ENCODE measurements at places on chromosomes 5 and 9.

DNA sequence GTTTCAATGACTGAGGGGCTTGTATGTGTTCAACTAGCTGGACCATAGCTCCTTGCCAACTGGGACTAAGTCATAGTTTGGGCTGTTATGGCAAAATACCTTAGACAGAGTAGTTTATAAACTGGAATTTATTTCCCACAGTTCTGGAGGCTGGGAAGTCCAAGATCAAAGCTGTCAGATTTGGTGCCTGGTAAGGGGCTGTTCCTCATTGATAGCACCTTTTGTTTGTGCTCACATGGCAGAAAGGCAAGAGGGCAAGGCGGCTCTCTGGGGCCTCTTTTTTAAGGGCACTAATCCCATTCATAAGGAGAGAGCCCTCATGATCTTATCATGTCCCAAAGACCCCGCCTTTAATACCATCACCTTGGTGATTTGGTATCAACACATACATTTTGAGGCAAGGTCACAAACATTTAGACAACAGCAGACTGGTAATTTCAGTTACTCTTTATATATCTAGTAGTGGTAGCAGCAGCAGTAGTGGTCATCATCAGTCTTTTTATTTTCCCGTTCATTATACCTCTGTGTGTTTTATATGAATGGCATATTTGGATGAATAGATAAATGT lies 477.0 kb downstream of the CCDC171 start:
- DNase-seq, result no peak

DNA sequence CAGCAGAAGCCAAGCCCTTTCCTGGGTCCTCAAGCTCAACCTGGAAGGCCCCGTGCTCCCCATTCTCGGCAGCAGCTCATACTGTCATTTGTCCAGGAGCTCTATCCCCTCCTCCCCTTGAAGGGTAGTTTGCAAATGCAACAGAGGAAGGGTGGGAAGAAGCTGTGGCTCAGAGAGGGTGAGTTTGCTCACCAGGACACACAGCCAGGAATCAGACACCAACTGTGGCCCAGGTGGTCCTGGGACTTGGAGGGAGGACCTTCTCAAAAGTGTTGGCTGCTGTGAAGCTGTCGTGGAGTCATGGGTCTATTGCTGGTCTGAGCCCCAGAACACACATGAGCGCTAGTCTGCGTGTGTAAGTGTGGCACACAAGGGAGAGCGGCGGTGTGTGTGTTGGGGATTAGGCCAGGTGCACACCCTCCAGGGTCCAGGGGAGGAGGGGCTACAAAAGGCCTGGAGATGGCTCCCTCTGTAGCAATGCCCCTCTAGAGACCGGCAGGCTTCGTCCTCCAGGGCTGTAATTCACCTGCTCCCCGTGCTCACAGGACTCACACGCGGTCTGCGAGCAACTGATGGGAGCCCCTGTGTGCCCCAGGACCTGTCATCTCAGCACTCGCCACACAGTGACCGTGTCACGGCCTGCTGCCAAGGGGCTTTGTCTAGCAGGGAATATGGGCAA lies 8.2 kb upstream of the RPS14 start:
- no peak for DNase-seq

DNA sequence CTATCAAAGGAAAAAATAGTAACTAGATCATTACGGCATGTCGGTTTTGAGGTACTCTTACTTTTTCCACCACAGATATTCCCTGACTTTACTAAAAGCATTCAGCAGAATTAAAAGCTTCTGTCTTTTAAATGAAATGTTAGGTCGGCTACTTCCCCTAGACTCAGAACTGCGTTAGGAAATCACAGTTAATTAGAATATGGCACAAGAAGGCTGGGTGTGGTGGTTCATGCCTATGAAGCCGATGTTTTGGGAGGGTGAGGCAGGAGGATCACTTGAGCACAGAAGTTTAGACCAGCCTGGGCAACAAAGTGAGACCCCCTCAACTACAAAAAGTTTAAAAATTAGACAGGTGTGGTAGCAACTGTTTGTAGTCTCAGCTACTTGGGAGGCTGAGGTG lies 24.4 kb downstream of the CEMIP2 start:
- DNase-seq, result no peak

GRCh38 chr5:80481019-80481893 lies 6.6 kb upstream of the FAM151B start:
- DNase-seq, result peak; percentile 66

DNA sequence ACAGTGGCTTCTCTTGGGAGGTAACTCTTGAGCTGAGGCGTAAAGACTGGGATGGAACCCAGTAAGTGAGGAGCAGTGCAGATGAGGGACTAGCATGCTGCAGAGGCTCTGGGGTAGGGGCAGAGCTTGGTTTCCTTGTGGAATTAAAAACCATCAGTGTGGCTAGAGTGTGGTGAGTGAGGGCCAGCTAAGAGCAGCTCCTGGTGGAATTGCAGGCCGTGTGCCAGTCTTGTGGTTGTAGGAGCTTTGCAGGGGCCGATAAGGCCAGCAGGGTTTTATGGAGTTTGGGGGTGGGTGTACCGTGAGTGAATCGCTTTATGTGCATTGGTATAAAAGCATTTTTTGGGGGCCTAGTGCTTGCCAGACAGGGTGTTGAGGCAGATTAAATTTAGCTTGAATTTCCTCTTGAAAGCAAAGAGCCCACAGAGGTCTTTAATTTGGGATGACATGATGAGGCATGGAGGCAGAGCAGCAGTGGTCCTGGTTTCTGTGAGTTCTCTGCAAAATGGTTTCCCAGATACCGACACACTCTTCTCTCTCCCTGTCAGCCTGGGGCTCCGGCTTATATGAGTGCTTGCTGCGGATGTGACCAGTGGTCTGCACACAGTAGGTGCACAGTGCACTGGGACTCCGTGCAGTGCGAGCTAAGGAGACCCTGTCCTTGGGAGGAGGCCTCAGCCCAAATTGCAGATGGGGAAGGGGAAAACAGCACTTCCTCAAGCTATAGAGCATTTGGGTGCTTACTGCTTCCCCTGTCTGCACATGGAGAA lies 176.4 kb upstream of the PITX1 start:
- peak; percentile 22 for DNase-seq

- DNase-seq, result no peak
Observed at GRCh38 chr5:2505217-2505616, 246.3 kb downstream of the IRX2 start.

DNA sequence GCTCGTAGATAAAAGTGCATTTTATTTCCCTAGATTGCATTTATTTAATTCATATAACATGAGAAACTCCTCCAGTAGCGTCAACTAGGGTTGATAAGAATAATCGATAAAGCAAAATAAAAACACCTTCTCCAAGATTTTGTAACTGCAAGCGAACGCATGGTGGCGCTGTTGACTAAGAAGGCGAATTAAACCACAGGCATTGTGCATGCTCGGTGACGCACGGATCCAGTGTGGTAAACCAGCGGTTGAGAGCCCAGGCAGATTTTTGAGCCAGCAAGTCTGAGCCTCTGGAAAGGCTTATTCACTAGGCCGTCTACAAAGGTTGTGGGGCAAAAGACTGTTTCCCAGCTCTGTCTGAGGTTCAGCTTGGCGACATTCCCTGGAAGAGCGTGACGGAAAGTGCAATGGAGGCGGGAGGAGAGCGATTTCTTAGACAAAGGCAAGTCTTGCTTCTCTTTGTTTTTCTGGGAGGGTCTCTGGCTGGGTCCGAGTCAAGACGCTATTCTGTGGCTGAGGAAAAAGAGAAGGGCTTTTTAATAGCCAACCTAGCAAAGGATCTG lies at the start of gene PCDHB3:
TSS of gene PCDHB3 (plus strand) at position 231 of the 563 bp plus-strand sequence. CDS start at position 408, 177 bp downstream.
- DNase-seq, result peak; percentile 3

DNA sequence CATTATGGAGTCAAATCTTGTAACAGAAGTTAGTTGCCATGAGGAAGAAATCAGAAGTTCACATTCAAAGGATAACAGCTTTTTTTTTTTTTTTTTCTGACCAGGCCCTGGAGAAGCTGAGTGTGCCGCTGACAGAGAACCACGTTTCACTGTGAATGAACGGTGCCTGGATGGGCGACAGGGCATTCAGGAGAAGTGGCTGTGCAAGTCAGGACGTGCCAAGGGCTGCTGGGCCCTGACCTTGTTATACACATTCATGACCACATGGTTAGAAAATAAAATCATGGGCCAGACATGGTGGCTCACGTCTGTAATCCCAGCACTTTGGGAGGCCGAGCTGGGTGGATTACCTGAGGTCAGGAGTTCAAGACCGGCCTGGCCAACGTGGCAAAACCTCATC lies 91.6 kb downstream of the ANKH start:
- DNase-seq, result no peak

DNA sequence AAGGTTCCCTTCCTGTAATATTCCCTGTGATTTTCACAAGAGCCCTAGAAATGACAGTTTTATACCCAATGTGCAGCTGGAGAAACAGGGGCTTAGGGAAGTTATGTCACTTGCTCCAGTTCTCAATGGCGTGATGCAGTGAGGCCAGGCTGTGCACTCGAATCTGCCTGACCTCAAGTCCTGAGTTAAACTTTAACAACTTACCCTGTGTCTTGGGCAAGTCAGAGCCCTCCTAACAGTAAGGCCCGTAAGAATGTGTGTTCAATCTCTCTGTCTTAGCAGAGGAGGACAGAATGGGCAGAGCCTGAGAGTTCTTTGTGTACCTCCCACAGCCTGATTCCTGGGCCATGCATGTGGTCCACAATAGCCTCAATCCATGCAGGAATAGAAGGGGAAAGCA lies 181.1 kb downstream of the TRIM32 start:
- no peak for DNase-seq

GRCh38 chr9:115998666-115999065 lies 154.9 kb upstream of the PAPPA start:
- peak; percentile 75 for DNase-seq

- DNase-seq, result no peak
Observed at GRCh38 chr5:76755779-76756637, 40.1 kb downstream of the F2R start.

GRCh38 chr5:132497488-132497997 lies 7.0 kb upstream of the IRF1 start:
- DNase-seq, result peak; percentile 90

GRCh38 chr5:129652349-129653056 lies 95.4 kb upstream of the MINAR2 start:
- no peak for DNase-seq

GRCh38 chr9:110814159-110814558 lies 145.6 kb downstream of the MUSK start:
- DNase-seq, result no peak

DNA sequence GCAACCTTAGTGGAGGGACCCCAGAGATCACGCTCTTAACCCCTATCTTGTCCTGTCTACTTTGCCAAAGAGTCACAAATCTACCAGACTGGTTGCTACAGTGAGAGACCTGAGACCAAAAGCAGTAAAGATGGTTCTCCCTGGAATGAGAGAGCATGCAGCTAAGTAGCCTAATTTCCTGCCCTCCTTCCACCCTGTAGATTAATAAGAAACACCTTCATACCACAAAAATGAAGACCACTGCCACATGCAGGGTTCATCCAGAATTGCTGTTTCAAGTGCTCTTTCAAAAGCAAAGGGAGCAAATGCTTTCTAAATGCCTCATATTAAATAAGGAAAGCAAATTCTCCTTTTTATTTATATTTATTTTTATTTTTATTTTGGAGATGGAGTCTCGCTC lies 119.1 kb downstream of the UGCG start:
- DNase-seq, result no peak

DNA sequence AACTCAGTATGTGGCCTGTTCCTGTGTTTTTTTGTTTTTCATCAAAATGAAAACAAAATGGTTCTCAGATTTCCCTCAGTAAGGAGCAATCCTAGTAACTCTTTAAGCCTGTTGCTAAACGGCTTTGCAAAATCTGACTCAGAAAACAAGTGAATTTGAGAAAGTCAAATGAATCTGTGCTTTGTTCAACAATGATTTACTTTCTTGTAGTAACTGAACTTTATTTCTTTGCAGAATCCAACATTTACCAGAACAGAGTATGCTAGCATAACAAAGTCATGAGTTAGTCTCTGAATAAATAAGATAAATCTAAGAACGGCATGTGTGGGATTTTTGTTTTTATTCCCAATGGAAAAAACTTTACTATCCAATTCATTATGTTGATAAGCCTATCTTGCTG lies 93.8 kb downstream of the OXCT1 start:
- DNase-seq, result peak; percentile 11

- DNase-seq, result no peak
Observed at GRCh38 chr5:11801061-11801460, 103.2 kb downstream of the CTNND2 start.

DNA sequence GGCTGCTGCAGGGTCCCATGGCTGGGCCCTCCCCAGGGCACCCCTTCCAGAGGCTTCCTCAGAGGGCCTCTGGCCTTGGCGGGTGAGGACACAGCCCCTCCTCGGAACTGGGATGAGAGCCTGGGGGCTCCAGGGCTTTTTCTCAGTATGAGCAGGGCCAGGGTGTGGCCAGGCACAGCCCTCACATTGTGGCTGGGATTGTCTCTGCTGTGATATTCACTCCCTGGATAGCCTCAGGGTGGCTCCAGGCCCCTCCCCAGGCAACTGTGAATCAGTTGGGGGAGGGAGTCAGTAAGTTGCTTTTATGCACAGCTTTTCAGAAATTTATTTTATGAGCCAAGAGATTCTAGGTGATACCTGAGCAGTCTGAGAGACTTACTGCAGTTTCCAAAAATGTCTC lies 135.7 kb downstream of the CACNA1B start:
- DNase-seq, result no peak

GRCh38 chr5:76256116-76256889 lies 146.8 kb upstream of the IQGAP2 start:
- DNase-seq, result peak; percentile 81

DNA sequence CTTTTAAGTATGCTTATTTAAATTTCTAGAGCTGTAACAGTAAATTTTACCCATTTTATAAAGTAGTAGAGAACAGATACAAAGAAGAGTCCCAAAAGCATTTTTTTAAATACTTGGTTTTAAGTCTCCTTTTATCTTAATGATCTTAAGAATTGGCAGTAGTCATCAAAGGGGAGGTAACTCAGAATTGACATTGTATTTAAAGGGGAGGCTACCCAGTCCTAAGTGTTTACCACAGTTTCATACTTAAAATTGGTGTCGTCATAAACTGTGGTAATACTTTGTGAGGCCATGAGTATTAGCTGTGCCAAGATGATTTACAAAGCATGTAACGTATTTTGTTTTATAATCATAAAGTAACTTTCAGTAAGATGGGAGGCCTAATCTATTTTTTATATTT lies 14.8 kb downstream of the SLC25A46 start:
- no peak for DNase-seq

All from iris pigment epithelial cell (primary cell).